ENCODE measurements at places on chromosomes 5 and 9. TPM values are rescaled to one million over a fixed set of nuclear protein-coding genes. Genes with fewer than 3 reads are reported as not detected.

- no peaks in the 10 kb centered on the region for H3K27me3 ChIP-seq
- H3K27ac ChIP-seq: no peak overlapping the region
- no peaks in the 10 kb centered on the region for H3K4me1 ChIP-seq
- DNase-seq: no peak
- H3K36me3 ChIP-seq: no peaks in the 10 kb centered on the region
These were observed 1509.7 kb downstream of the MAT2B start for GRCh38 chr5:165015126-165015525.

DNA sequence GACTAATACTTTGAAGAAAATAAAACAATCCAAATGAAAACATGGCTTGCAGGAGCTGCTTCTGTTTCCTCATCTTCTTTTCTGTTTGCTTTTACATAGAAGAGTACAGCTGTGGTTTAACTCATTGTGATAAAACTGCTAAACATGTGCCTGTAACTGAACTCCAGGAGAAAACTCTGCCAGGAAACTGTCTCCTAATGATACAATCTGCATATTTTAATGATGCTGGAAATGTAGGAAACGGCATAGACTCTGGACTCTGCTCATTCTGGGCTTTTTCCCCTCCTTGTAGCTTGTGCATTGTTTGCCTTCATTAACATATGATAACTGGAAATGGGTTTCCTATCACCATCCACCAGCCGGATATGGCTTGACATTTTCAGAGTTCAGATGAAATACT, 813.3 kb upstream of the WWC1 start:
- H3K27me3 ChIP-seq: no peaks in the 10 kb centered on the region
- no peak overlapping the region for H3K4me3 ChIP-seq
- H3K27ac ChIP-seq: no peak overlapping the region
- no peaks in the 10 kb centered on the region for H3K36me3 ChIP-seq
- DNase-seq: peak; percentile 76

DNA sequence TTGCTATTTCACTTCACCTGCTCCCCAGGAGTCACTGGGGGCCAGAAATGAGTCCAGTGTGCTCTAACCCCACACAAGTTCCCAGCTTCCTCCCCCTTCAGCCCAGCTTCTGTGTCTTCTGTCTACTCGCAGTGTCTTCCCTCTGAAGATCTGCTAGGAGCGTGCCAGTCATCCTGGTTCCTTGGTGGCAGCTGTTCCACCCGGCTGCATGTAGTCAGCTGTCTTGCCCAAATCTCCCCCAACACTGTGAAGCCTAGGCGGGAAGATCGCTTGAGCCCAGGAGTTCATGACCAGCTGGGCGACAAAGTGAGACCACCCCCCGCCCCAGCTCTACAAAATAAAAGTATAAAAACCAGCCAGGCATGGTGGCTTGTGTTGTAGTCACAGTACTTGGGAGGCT, 154.0 kb downstream of the GDNF start:
- DNase-seq: no peak
- no peak overlapping the region for H3K27ac ChIP-seq
- no peak overlapping the region for H3K4me3 ChIP-seq
- no peaks in the 10 kb centered on the region for H3K27me3 ChIP-seq

GRCh38 chr5:93250424-93250823, 330.6 kb downstream of the NR2F1-AS1 start:
- H3K4me1 ChIP-seq: peaks cover 6% of the 10 kb centered on the region
- no peak overlapping the region for H3K27ac ChIP-seq
- DNase-seq: no peak
- H3K36me3 ChIP-seq: no peaks in the 10 kb centered on the region

DNA sequence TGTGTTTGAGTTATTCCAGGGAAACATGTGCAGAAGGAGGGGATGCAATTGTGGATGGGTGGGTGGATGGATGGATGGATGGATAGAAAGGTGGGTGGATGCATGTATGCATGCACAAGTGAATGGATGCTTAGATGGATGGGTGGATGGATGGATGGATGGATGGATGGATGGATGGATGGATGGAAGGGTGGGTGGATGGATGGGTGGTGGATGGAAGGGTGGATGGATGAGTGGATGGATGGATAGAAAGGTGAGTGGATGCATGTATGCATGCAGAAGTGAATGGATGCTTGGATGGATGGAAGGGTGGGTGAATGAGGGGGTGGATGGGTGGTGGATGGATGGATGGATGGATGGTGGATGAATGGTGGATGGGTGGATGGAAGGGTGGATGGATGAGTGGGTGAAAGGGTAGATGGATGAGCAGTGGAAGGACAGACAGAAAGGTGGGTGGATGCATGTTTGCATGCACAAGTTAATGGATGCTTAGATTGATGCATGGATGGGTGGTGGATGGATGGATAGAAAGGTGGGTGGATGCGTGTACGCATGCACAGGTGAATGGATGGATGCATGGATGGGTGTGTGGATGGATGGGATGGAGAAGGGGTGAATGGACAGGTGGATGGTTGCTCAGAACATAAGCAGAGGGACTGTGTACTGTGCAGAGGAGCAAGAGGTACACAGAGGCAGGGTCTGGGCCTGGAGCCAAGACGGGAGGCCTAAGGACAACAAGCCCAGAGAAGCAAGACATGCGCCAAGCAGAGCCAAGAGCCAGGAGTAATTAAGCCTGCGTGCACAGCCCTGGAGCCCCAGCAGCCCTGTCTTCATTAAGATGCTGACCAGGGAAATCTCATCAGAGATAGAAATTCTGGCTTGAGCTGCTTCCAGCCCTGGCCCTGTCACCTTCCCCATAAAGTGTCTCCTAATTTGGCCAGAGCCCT, 84.6 kb upstream of the PPP1R26 start:
- no peak overlapping the region for H3K4me3 ChIP-seq
- H3K4me1 ChIP-seq: no peaks in the 10 kb centered on the region
- no peaks in the 10 kb centered on the region for H3K27me3 ChIP-seq
- H3K36me3 ChIP-seq: no peaks in the 10 kb centered on the region

DNA sequence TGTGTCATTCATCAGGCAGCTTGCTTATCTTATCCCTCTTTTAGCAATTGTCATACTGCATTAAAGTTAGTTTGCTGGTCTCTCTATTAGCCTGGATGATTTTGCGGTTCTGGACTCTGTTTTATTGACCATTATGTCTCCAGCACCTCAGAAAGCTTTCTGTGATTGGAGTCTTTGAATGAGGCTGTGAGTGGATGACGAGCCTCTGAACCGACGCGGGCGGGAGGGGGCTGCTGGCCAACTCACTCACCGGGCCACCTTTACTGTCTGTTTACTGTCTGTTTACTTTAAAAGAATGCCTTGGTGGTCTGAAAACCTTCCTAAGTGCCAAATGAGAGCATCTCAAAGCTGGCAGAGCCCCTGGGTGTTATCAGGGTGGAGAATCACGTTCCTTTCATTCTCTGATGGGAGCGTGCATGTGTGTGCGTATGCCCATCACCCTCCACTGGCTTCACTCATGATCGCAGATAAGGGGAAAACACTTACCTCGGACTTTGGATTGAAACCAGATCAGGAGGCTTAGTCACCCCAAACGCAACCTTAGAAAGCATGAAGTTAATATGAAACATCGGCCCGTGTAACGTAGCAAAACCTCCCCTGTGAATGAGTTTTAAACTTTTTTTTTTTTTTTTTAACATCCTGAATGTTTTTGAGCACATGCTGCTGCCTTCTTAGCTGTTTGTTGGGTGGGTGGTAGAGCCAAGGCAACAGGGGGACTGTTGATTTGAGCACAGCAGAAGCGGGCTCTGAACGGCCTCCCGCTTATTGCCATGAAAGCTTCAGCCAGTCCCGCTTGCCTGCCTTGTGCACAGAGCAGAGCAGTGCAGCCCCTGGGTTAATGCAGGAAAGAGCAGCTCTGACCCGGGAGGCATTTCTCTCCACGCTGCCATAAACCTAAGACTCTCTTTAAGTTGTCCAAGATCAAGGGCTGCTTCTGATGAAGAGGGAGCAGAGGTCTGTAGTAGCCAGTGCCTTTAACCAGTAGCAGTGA, 173.6 kb downstream of the GADD45G start:
- H3K4me3 ChIP-seq: no peak overlapping the region
- H3K27me3 ChIP-seq: no peaks in the 10 kb centered on the region
- no peaks in the 10 kb centered on the region for H3K4me1 ChIP-seq

DNA sequence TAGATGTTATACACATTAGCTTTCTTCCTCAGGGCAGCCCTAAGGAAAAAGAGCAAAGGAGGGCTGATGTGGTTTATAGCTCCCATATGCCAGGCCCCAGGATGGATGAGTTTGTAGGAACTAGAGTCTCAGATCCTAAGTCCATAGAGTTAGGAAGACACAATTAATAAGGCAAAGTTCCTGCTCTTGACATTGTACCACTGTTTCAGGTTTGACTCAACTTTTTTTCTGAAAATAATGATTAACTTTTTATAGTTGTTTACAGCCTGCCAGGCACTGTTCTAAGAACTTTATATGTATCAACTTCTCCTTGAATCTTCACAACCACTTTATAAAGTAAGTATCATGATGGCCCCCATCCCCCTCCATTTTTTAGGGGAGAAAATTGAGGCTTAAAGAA, 339.5 kb downstream of the PDE4D start:
- H3K27me3 ChIP-seq: no peaks in the 10 kb centered on the region
- no peak overlapping the region for H3K27ac ChIP-seq
- DNase-seq: no peak
- H3K4me3 ChIP-seq: no peak overlapping the region

DNA sequence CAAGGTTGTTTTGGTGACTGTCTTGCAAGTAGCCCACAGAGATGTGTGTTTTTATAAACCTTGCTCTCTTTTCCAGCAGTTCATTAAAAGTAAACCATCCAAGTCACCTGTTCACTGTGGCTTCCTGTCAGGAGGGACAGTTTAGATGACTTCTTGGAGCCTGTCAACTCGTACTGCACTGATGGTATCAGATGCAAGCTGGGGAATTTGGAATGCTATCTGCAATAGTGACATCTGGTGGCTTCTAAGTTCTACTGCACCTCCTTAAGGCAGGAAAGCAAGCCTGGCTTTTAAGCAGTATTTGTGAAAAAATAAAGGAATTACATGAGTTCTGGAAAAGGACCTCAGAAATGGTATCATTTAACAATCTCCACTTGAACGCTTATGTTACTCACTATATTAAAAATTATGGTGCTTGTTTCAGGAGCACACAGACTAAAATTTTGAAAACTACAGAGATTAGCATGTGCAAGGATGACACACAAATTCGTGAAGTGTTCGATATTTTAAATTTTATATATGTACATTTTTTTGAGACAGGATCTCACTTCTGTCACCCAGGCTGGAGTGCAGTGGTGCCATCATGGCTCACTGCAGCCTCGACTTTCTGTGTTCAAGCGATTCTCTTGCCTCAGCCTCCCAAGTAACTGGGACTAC, 164.0 kb downstream of the TTC39B start:
- peak; percentile 54 for DNase-seq
- no peak overlapping the region for H3K4me3 ChIP-seq
- no peaks in the 10 kb centered on the region for H3K4me1 ChIP-seq
- H3K36me3 ChIP-seq: no peaks in the 10 kb centered on the region
- peaks cover 5% of the 10 kb centered on the region for H3K27me3 ChIP-seq

- H3K27me3 ChIP-seq: peaks cover 20% of the 10 kb centered on the region
- no peak overlapping the region for H3K27ac ChIP-seq
- H3K4me1 ChIP-seq: no peaks in the 10 kb centered on the region
- H3K4me3 ChIP-seq: no peak overlapping the region
These were observed 42.9 kb upstream of the GARNL3 start for GRCh38 chr9:127221695-127222094.

- H3K27ac ChIP-seq: no peak overlapping the region
- no peaks in the 10 kb centered on the region for H3K4me1 ChIP-seq
- H3K36me3 ChIP-seq: no peaks in the 10 kb centered on the region
- no peak overlapping the region for H3K4me3 ChIP-seq
These were observed 1236.6 kb downstream of the MAT2B start for GRCh38 chr5:164742025-164742424.

DNA sequence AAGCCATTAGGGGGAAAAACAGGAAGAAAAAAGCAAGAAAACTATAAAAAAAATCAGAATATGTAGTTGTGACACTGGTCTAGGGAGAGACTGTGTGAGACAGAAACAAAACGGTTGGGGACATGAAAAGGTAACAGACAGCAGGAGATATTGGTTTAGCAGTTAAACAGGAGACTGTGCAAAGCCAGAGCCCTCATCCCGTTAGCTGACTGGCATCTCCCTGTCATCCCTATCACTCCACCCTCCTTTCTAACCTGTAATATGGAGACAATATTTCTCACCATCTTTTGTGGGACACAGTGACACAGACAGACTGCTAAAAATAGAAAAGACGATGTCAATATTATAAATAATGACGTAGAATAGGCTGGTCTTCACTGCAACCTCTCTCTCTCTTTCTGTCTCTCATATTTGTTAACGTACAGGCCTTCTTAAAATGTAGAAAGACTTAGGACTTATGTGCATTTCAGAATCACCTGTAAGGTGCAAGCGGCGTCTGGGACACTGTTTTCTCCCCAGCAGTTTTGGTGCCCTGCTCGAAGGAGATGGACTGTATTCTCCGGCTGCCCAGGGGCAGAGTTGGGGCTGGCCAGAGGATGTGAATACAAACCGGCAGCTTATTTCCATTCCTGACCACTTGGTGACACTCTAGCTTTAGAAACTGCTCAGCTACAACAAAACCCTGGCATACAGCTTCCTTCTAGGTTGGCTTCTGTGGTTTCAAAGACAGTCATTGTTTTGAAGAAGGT, 190.6 kb downstream of the MAT2B start:
- DNase-seq: peak; percentile 91
- H3K4me1 ChIP-seq: no peaks in the 10 kb centered on the region
- no peaks in the 10 kb centered on the region for H3K36me3 ChIP-seq
- H3K4me3 ChIP-seq: no peak overlapping the region
- no peaks in the 10 kb centered on the region for H3K27me3 ChIP-seq
- H3K27ac ChIP-seq: no peak overlapping the region

GRCh38 chr5:59460368-59461153, 433.0 kb downstream of the PDE4D start:
- DNase-seq: no peak
- H3K27me3 ChIP-seq: no peaks in the 10 kb centered on the region
- H3K36me3 ChIP-seq: no peaks in the 10 kb centered on the region
- H3K4me1 ChIP-seq: no peaks in the 10 kb centered on the region
- H3K4me3 ChIP-seq: no peak overlapping the region

The VCAN gene
- polyA plus RNA-seq: 51.9 TPM

The ZNF658 gene
- polyA plus RNA-seq: 1.3 TPM

The PAPPA gene
- 8.8 TPM for polyA plus RNA-seq

The IL9 gene
- polyA plus RNA-seq: not detected

The ARL14EPL gene
- polyA plus RNA-seq: not detected

Measured in fibroblast of lung (primary cell).